ENCODE measurements at places on chromosomes 3 and 15.

- DNase-seq: no peak
These were observed 78.9 kb downstream of the CPN2 start for GRCh38 chr3:194272221-194272620.

DNA sequence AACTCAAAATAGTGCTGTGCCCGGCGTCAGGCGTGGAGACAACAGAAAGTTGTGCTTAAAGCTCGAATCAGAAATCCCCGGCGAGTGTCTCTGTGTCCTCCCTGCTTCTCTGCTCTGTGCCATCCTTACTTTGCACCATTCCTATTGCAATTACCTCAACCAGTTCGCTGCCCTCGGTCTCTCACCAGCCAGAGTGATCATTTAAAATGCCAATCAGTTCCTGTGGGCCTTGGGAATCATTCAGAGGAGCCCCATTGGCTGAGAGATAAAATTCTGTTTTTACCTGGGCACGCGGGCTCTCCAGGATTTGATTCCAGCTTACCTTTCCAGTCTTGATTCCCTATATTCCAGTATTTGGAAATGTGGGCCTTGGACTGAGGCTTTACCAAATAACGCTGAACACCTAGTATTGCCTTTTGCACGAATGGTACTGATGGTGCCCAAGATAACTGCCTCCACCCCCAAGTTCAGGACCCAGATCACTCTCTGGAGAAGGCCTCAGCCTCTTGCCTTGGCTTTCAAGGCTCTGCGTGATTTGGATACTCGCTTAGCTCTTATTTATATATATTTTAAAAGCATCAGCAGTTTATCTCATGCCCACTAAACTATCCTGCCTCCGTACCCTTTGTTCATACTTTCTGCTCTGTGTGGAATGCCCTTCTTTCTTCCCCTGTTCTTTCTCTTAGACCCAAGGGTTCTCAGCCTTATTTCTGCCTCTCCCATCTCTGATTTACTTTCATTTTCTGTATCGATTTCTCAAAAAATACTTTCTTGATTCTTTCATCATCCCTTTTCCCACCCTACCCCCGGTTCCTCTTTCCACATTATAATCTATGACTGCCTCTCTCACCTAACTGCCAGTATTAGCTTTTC is 863 bp downstream of the PSMA4 start:
- DNase-seq: peak; percentile 39

- DNase-seq: peak; percentile 26
These were observed 439.8 kb upstream of the IL12A start for GRCh38 chr3:159548675-159549335.

- DNase-seq: peak; percentile 45
These were observed 8.8 kb upstream of the CPOX start for GRCh38 chr3:98602078-98602678.

DNA sequence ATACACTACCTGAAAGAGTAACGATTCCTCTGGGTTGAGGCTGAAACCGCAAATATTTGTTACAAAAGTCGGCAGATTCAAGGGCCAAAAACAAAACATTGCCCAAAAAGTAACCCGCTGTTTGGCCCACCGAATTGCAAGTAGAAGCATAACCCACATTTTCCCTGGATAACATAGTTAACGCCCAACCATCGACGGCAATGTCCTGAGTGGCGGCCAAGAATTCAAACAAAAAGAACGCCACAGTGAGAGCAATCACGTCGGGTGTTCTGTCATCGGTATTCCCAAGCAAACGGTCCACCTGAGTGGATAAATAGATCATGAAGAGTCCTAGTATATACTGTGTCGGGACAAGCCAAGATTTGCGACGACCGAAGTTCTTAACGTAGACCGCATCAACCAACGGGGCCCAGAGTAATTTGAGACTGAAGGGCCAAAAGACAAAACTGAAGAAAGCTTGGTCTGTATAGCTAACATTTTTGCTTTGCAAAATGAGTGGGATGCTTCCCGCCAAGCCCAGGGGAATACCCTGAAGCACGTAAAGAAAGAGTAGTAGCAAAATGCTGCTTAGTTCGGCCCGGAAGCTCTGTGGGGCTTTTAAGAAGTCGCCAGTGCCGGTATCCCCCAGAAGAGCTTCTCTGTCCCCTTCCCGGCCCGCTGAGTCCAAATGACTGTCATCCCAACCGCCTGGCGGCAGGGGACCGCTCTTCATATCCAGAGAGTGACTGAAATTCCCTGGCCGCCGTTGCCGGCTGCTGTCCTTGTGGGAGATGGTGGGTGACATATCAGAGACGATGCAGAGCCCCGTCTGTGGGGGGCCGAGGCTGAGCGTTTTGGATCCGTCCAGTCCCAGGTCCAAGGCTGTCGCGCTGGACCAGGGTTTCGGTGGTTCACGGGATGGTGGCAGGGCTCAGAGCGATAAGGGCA is 750 bp downstream of the SLC33A1 start:
- no peak for DNase-seq

DNA sequence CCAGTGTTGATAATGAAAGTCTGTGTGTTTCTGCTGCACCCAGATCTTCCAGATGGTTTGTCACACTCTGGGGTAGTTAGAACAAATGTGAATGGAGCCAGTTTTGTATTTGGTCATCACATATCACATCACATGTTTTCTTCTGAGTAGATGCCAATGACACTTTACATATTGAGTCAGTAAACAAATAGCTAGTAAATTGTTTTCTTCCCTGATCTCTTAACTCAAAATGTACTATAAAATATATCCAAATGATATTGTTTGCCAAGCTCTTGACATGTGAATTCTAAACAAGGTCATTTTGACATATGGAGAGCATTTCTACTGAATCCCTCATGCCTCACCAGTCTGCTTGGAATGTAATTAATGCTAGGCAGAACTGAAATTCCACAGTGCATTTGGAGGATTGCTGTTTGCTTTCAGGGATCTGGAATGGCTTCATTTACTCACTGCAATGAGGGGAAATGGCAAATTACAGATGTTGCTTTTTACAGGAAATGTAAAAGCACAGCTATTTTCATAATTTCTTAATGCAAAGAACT is 45.0 kb downstream of the PDHB start:
- DNase-seq: no peak

DNA sequence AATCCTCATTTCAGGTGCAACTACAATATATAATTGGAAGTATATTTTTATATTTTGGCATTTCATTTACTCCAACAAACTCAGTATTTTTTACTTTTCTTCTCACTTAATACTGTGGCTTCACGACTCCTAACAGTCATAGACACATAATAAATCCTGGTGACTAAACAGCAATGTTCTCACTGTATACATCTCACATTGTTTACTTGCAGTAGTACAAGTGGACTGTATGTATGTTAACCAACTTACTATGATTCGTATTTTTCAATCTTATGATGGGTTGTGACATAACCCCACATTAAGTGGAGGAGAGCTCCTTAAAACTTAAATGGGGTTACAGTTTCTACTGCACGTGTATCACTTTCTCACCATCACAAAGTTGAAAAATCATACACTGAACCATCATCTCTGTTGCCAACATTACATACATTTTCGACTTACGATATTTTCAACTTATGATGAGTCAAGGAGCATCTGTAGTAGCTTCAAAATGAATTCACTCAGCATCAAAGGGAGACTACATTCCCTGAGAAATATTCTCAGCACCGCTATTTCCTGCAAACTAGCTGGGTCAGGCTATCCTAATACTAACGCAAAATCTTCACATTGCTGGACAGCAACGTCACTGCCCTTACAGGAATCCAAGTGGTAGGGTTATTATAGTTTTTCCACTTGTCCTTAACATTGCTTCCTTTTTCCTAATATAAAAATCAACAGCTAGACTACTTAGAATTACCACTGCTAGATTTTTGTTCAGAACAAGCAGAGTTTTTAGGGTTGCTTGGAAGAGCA is 7.3 kb downstream of the ADAM10 start:
- no peak for DNase-seq

- no peak for DNase-seq
These were observed 1.6 kb upstream of the SUCNR1 start for GRCh38 chr3:151871639-151872468.

GRCh38 chr3:13548696-13549622 is at the start of gene FBLN2:
FBLN2 (plus strand) TSS chr3:13549125; CDS start chr3:13570356, 21,231 bp downstream.
- peak; percentile 64 for DNase-seq

- DNase-seq: no peak
These were observed 64.2 kb downstream of the CD200R1L start for GRCh38 chr3:112782491-112782890.

- DNase-seq: no peak
These were observed 76.4 kb downstream of the AKAP13 start for GRCh38 chr15:85456798-85457197.

DNA sequence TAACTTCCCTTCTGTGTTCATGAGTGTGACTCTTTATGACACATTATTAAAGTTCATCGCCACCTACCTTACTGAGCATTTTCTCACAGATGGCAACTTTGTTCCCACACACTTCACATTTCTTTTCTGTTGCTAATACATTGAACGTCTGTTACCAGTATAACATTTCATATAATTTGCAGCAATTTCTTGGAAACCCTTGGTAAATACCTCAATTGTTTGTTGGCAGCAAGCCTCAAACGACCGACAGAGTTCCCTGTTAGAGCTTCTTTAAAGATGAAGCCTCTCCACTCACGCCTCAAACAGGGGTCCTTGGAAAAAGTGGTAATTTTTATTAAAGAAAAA is 3.2 kb upstream of the CHSY1 start:
- DNase-seq: no peak

DNA sequence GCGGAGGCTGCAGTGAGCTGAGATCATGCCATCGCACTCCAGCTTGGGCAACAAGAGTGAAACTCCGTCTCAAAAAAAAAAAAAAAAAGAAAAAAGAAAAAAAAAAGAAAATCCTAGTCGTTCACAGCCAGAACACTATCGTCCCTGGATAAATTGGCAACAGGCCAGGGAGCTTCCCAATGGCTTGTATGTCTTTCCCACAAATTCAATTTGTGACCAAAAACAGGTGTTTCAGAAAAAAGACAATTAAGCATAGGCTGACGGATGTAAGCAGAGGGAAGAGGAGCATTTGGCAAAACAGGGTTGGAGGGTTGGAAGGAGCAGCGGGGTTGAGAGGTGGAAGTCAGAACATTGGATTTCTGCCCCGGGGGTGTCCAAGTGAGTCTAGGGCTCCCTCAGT is 8.5 kb downstream of the EPB42 start:
- no peak for DNase-seq

DNA sequence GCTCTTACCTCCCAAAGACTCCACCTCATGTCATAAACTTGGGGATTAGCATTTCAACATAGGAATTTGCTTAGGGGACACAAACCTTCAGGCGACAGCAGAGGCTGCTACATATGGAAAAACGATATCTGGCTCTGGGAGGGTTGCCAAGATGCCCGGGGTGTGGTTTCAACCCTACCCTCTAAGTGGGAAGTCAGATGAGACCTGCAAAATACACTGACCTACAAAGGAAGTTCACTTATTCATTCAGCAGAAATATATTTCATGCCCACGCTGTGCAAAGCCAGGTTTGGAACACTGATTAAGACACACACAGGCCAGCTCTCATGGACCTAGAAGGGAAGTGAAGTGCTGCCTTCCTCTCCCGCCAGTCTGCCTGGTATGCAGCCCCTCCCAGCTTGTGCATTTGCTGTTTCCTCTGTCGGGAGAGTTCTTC is 239.3 kb downstream of the FEZF2 start:
- DNase-seq: peak; percentile 35

- DNase-seq: no peak
These were observed 1.9 kb downstream of the LOXL1 start for GRCh38 chr15:73928241-73928579.

DNA sequence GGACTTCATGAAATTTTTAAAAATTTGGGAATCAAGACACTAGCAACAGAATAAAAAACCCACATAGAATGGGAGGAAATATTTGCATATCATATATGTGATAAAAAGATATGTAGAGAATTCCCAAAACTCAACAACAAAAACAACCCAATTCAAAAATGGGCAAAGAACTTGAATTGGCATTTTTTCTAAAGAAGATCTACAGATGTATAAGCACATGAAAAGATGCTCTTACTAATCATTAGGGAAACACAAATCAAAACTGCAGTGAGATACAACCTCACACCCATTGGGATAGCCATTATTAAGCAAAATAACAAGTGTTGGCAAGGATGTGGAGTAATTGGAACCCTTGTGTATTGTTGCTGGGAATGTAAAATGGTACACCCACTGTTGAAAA is 10.1 kb downstream of the LCTL start:
- no peak for DNase-seq

DNA sequence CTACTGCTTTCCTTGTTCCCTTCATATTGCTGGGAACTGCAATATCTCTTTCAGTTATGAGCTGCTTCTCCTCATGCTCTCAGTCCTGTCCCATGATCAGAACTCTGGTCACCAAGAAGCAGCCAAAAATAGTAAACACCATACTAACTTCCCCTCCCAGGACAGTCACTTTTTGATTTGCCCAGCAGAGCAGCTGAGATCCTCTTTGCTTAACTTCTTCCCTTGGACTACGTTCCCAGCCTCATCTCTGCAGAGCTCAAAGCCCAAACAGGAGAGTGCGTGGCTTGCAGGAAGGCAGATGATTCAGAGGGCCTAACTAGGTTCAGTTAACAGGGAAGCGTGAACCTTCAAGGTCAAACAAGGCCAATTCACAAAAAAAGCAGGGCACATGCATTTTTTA is 153.2 kb downstream of the CTNNB1 start:
- DNase-seq: no peak

All from RWPE1 (cell line).